ENCODE measurements at places on chromosomes 1 and 21.

GRCh38 chr1:22321917-22322316 lies 129.7 kb upstream of the ZBTB40 start:
- no peak for DNase-seq

GRCh38 chr1:151549199-151549598 lies 9.1 kb downstream of the TUFT1 start:
- DNase-seq, result no peak

DNA sequence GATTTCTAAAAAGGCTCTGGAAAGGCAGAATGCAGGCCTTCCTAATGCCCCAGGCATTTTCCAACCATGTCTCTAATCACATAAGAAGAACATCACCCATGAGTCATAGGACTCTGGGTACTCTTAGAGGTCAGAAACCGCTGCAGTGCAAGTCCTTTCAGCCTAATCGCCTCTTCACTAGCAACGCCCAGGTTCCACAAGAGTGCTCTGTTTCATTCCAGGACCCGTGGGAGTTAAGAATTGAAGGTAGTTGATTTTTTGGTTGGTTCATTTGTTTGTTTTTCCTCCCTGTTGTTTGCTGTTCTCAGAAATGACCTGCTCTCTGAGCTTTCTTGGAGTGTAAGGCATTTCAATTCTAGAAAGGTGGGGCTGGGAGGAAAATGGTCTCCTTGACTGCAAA lies 123.2 kb downstream of the NR5A2 start:
- no peak for DNase-seq

GRCh38 chr1:109479311-109479710 lies 4.4 kb upstream of the ATXN7L2 start:
- DNase-seq, result no peak

- DNase-seq, result no peak
Measured at GRCh38 chr21:39082656-39083376, 100.4 kb downstream of the PSMG1 start.

DNA sequence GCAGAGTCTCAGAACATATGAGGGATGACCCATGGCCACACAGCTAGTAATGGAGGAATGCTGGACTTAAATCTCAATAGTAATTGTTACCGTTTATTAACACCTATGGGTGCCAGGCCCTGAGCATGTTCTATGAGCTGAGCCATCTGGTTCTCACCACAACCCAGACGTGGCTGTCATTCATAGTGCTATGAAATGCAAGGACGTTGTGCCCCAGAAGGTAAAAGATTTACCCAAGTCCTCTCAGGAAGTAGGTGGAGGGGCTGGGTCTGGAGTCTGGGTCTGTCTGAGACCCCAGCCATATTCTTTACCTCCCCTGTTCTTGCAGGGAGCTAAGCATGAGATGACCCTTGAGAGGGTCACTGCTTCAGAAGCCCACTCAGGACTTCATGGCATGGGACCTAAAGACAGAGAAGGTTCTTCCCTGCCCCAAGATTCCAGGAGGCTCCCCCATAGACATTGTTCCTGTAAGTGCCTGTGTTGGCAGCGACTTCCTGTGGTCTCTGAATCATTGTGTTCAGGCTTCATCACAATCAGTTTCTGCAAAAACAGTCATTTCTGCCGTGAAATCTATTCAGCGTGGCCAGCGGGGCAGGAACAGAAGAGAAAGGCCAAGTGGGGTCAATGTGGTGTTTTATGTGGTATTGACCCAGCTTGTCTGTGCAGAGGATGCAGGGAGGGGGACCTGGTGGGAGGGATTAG lies 475.4 kb downstream of the PTPRU start:
- no peak for DNase-seq

GRCh38 chr1:53111073-53111556 lies 31.3 kb downstream of the SLC1A7 start:
- DNase-seq, result no peak

GRCh38 chr1:155969377-155969791 lies 9.0 kb downstream of the ARHGEF2 start:
- DNase-seq, result no peak

DNA sequence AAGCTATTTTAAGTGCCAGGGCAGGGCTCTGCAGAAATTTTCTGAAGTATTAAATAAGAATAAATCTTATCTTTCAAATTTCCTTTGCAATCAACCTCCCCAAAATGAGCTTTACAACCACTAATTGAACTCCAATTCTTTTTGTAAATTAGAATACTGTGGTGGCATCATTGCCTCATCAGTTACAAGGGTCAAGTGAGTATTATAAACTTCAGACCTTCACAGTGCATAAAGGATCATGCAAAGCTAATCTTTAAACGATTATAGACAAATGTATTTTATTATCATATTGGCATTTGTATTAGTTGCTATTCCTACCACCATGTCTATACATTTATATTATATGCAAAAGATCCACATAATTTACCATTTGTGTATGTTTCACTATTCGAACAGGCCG lies 7.2 kb downstream of the CHML start:
- no peak for DNase-seq

- DNase-seq, result no peak
Measured at GRCh38 chr21:37921091-37921490, 4.8 kb upstream of the KCNJ6 start.

DNA sequence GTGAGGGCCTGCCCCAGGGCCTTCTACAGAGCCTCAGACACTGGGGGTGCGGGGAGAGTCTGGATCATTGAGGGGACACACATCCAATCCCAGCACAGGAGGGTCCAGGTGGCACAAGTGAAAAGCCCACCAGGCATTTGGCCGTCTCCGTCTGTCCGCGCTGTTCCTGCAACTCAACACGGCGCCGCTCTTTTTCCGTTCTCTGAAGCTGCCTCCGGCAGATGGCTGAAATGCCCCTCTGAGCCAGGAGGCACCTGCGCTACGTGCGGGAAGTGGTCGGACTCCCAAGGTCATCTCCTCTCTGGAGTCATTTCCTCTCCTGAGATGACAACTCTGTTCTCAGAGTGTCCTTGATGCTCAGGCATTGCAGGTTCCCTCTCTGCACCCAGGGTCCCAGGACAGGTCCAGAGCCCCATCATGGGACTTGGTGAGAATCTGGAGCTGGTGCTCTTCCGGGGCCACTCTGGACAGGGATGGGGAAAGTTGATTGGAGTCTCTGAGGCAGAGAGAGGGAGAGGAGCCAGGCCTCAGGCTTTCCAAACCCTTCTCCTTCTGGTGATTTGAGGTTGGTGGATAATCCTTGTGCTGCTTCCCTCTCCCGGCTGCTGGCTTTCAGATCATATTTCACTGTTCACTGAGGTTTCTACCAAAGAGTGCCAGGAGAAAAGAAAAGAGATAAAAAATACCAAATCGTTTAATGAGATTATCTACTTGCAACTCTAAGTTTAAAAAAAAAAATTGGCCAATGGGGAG lies 14.0 kb upstream of the MIXL1 start:
- no peak for DNase-seq

- peak; percentile 10 for DNase-seq
Measured at GRCh38 chr1:172948457-172948856, 102.3 kb downstream of the TNFSF18 start.

DNA sequence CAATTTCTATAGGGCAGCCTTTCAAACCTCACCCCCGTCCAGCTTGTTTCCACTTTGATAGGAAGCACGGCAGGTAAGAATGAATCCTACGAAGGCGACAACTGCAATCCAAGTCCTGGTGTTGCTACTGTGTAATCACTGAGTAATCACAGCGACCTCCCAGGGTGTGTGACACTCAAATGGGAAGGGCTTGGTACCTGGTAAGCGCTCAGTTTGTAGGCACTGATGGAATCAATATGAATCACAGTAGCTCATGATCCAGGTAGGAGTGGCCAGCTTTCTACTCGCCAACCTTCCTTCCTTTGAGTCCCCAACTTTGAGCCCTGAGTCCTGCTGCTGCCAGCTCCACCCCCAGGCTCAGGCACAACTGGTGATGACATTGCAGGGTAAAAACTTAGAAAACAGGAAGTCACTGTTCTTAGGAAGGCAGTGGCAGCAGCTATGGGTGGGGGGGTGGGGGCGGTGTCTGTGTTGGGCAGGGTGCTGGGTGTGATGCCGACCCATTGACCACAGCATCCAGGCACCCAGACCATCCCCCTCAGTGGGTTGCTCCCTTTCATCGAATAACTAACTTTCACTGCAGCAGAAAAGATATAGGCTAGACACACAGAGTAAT lies 70.7 kb downstream of the CD247 start:
- peak; percentile 94 for DNase-seq

- DNase-seq, result no peak
Measured at GRCh38 chr1:64251971-64252370, 48.5 kb downstream of the UBE2U start.

- no peak for DNase-seq
Measured at GRCh38 chr21:36773117-36773516, 74.2 kb downstream of the SIM2 start.

DNA sequence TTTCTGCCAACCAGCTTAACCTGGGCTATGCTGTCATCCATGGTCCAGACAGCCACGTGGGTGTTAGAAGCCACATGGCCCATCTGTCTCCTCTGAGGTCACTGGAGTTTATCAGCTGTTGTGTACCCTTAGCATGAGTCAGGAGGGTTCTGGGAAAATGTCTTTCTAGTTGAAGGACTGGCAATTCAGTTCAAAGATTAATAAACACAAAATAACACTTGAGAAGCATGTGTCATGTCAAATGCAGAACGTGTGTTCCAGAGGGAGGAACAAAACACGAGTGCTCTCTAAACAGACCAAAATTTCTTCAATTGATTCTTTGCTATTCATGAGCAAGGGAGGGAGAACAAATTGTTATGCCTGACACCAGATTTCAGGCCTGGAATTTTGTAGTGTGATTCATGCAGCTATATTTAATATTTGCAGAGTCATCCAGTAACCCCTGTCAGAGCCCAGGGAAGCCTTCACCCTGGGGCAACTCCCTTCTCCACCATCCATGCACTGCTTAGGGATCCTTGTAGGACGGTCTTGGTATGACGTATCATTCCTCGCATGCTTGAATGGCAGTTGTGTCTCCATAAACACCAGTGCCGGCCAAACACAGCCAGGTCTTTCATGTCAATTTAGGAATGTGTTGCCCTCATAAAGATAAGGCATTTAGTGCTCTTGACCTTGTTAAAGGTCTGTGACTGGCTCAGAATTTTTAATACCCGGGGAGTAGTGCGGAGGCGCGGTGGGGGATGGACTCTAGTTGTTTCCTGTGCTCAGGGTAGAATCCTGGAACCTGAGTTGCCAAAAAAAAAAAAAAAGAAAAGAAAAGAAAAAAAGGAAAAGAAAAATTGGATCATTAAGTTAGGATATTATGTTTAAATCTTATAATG lies 27.7 kb upstream of the DYRK1A start:
- no peak for DNase-seq

DNA sequence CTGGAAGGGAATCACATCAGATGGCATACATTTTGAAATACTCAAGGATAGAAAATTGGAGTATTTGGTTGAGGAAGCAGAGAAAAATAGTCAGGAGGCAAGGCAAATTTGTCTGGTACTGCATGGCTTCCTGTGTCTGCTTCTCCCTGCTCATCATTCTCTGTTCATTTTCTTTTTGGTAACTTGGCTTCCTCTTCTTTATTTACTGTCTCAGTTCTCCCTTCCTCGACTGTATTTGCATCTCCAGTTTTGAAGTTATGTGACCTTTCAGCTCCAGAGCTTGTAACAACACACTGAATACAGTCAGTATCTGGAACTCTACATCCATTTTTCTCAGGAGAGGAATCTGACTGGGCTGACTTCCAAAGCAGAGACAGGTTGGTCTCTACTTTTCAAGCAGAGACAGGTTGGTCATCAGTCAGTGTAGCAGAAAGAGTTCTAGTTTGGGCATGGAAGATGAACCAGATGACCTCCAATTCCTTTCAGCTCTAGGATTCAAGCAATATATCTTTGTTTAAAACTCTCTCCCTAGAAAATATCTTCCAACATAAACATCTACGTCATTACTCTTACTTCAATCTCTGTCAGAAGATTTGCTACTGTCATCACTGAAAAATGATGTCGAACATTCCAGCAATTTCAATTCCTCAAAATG lies 571.2 kb downstream of the ADGRL2 start:
- DNase-seq, result no peak

- DNase-seq, result no peak
Measured at GRCh38 chr1:6801966-6802365, 16.7 kb downstream of the CAMTA1 start.

DNA sequence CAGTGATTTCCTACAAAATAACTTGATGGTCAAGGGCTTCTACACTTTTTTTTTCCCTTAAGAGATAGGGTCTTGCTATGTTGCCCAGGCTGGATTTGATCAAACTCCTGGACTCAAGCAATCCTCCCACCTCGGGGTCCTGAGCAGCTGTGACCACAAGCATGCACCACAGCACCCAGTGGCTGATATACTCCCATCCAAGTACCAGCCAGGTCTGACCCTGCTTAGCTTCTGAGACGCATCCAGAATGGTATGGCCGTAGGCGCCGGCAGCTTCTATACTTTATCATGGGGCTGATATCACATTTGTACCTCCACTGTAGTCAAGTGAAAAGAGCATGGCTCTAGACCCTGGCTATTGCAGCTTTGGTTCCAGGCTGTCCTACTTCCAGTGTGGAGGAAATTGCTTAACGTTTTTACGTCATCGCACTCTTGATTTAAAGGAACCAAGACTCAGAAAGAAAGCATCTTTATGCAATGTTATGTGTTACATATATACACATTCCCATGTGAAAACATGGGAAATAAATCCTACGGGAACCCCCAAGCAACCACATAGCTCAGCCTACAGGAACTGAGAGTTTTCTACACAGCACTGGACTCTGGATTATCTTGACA lies 39.5 kb downstream of the PDPN start:
- no peak for DNase-seq

GRCh38 chr21:42956824-42957630 lies 17.3 kb upstream of the PKNOX1 start:
- no peak for DNase-seq

GRCh38 chr1:89820422-89821321 lies at the start of gene LRRC8D:
LRRC8D (plus strand) TSS chr1:89821032; CDS start chr1:89933069, 112,037 bp downstream.
- peak; percentile 60 for DNase-seq

DNA sequence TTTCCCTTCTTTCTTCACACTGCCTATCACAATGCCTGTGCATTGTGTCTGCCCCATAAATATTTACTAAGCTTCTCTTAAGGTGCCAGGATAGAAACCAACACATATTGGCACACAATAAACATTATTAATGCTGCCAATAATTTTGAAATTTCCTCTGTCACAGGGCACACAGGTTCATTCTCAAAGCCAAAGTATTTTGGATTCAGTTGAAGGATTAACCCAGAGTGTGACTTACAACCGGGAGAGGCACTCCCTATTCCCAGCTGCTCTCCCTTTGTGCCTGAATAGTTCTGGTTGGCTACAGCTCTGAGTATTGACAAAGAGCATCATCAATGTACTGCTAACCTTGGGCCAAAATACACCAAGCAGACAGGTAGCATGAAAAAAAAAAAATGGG lies 46.6 kb upstream of the ATP1A1 start:
- no peak for DNase-seq

- no peak for DNase-seq
Measured at GRCh38 chr1:245687152-245687635, 532.4 kb downstream of the KIF26B start.

DNA sequence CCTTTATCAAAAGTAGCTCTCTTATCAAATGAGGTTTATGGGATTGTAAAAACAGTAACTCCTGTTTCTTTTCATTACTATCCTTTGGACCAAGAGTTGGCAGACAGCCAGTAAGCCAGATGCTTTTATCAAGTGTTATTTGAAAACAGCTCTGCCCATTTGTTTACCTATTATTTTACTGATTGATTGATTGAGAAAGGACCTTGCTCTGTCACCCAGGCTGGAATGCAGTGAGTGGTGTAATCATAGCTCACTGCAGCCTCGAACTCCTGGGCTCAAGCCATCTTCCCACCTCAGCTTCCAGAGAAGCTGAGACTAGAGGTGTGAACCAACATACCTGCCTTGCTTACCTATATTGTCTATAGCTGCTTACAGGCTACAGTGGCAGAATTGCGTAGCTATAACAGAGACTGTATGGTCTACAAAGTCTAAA lies 3.6 kb downstream of the PRKAB2 start:
- no peak for DNase-seq

- no peak for DNase-seq
Measured at GRCh38 chr1:8831340-8831739, 13.9 kb upstream of the RERE start.

Data from CD4-positive, alpha-beta T cell treated with Interleukin-4 for 4 hours (primary cell).